ENCODE measurements at places on chromosomes 4 and X.
A peak's percentile ranks its signal among the peaks of the same experiment; 100 is the strongest.

GRCh38 chr4:169658975-169659715 lies 38.8 kb downstream of the CLCN3 start:
- H3K27me3 ChIP-seq, result no peaks in the 10 kb centered on the region
- H3K4me1 ChIP-seq, result 0 out of 2 replicates have a peak, but pooled peaks cover 2% of the 10 kb centered on the region
- H3K36me3 ChIP-seq, result no peaks in the 10 kb centered on the region
- peak overlapping the region; percentile 91 for H3K27ac ChIP-seq

GRCh38 chrX:10007621-10008020 lies 40.5 kb downstream of the CLDN34 start:
- no peaks in the 10 kb centered on the region for H3K36me3 ChIP-seq
- no peaks in the 10 kb centered on the region for H3K27me3 ChIP-seq
- H3K4me1 ChIP-seq, result peaks cover 12% of the 10 kb centered on the region

- peaks cover 6% of the 10 kb centered on the region for H3K4me1 ChIP-seq
- H3K36me3 ChIP-seq, result no peaks in the 10 kb centered on the region
- no peak for DNase-seq
These were observed 156.9 kb upstream of the NAP1L5 start for GRCh38 chr4:88854481-88854880.

- H3K4me1 ChIP-seq, result no peaks in the 10 kb centered on the region
- H3K36me3 ChIP-seq, result no peaks in the 10 kb centered on the region
- H3K27ac ChIP-seq, result no peak overlapping the region
- no peaks in the 10 kb centered on the region for H3K27me3 ChIP-seq
- no peak overlapping the region for H3K4me3 ChIP-seq
- no peak for DNase-seq
These were observed 14.4 kb downstream of the AR start for GRCh38 chrX:67558267-67558666.

DNA sequence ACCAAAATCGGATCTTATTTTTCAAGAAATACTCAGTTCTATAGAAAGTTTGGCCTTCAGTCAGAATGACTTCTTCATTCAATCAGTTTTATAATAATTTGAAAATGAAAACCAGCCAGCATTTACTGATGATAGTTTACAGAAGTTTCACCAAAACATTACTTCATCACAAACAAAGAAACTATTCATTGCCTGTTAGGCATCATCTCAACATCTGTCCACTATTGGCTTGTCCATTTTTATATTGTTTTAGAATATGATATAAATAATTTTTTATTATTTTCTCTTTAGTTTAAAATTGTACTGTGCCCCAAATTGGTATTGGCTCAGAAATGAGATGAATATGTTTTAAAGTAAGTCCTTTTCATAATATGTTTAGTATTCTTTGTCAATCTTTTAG lies 38.4 kb downstream of the FAT4 start:
- H3K27me3 ChIP-seq, result no peaks in the 10 kb centered on the region
- H3K4me1 ChIP-seq, result no peaks in the 10 kb centered on the region
- no peak overlapping the region for H3K4me3 ChIP-seq
- DNase-seq, result no peak

- peak within 1 kb of the TSS; percentile 50 for H3K4me3 ChIP-seq
- H3K27me3 ChIP-seq, result peaks cover 16% of the 10 kb centered on the region
- peak; percentile 28 for DNase-seq
- no peaks in the 10 kb centered on the region for H3K36me3 ChIP-seq
- no peaks in the 10 kb centered on the region for H3K4me1 ChIP-seq
These were observed at the start of gene AR for GRCh38 chrX:67543818-67544217. TSS of gene AR (plus strand) at chrX:67544021. CDS start at chrX:67545147, 1,126 bp downstream.

DNA sequence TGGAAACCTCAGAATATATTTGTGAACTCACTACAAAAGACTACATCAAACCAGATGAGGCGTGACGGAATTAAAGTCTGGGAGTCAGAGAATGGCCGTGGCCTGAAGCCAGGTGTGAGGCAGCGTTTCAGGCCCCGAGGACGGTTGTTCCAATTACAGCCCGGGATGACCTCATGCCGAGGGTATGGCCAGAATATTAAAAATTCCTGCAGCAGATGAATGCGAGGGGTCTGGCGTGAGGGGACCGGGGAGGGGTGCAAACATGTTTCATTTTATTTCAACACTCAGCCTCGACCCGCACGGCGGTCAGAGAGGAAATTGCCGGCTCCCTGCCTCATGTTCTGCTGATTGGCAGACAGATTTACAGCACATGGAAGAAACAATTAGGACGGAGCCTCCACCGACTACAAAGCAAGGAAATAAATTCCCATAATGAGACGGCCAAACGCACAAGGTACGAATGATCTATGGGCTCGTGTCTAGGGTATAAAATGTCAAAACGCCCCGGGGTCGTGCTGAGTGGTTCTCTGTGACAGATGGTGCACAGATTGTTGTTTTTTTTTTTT lies 289.7 kb downstream of the SHOX start:
- no peak overlapping the region for H3K27ac ChIP-seq
- no peaks in the 10 kb centered on the region for H3K27me3 ChIP-seq
- H3K4me1 ChIP-seq, result no peaks in the 10 kb centered on the region
- no peaks in the 10 kb centered on the region for H3K36me3 ChIP-seq

GRCh38 chrX:110133735-110134370 lies 130.9 kb downstream of the TMEM164 start:
- H3K27me3 ChIP-seq, result no peaks in the 10 kb centered on the region
- no peak overlapping the region for H3K27ac ChIP-seq
- H3K36me3 ChIP-seq, result no peaks in the 10 kb centered on the region
- no peaks in the 10 kb centered on the region for H3K4me1 ChIP-seq
- DNase-seq, result no peak
